ENCODE measurements at places on chromosomes 4 and X.

DNA sequence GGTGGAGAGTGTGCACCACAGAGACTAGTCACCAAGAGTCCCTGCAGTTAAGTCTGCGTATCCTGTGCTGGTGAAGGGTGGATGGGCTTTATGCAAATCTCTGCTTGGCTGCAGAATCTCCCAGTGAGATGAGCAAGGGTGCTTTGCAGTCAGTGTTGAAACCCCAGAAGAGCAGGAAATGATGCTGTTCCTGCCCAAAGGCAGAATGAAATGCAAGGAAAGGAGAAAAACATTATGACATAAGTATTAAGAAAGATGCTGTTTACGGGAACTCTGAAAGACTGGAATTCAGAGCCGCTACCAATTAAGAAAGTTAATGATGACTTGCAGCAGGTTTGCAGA is 25.4 kb upstream of the ACSL1 start:
- DNase-seq = no peak

DNA sequence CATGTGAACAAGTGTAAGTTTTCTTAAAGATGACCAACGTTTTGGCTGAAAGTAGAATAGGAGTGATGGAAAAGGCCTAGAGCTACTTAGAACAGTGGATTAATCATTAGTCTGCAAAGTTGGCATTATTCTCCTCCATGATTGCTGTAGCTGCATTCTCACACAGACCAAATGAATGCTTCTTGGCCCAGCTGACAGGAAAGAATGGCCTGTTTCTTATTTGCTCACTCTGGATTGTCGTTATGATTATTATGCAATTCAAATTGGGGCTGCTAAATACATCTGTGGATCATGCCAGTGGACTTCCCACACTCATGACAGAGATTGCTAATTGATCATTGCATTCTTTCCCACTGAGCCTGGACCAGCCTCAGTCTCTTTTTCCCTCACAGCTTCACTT is 285.0 kb downstream of the STIM2 start:
- no peak for DNase-seq

- no peak for DNase-seq
Observed at GRCh38 chr4:114512595-114513295, 85.9 kb upstream of the UGT8 start.

DNA sequence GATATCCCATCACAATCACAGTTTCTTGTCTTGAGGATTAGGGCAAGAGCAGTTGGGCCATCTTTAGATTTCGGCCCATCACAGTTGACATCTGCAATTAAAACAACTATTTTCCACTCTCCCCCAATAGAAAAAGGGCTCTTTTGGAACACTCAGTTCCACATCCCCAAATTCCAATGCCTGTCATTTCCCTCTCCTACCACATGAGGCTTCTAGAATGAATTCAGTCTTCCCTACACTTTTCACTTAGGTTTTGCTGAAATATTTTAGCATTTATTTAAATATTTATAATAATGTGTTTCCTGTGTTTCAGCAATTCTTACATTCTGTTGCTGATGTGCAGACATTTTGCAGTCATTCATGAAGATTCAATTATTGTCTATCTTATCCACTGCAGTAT is 118.4 kb downstream of the COX18 start:
- no peak for DNase-seq

DNA sequence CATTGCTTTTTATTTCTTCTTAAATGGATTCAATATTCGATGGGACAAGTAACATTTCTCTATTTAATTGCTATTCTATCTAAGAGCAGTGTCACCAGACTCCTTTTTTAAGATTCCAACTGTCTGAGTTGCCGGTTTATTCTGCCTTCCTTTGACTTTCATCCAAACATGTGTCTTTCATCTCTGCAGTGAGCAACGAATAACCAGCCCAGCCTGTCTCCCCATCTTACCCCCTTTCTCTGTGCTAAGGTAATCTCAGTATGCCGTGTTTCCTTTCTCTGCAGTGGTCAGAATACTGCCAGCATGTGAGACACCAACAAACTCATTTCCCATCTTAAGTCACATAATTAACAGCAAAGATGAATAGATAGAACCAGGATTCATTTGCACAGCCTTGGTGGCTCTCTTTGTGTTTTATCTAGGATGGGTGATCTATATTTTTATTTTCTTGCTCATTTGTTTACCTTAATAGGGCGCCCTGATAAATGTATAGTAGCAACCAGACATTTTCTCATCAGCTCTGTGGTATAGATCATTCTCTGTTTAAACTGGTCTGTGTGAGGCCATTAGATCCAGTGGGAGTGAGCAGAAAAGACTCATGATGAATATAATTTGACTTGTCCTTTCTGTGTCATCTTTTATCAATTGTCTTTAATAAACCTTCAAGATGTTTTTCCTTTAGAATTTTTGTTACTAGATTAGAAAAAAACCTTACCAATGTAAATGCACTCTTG is 394.8 kb upstream of the IGFBP7 start:
- no peak for DNase-seq

- no peak for DNase-seq
Observed at GRCh38 chr4:41455206-41455605, 82.8 kb upstream of the LIMCH1 start.

DNA sequence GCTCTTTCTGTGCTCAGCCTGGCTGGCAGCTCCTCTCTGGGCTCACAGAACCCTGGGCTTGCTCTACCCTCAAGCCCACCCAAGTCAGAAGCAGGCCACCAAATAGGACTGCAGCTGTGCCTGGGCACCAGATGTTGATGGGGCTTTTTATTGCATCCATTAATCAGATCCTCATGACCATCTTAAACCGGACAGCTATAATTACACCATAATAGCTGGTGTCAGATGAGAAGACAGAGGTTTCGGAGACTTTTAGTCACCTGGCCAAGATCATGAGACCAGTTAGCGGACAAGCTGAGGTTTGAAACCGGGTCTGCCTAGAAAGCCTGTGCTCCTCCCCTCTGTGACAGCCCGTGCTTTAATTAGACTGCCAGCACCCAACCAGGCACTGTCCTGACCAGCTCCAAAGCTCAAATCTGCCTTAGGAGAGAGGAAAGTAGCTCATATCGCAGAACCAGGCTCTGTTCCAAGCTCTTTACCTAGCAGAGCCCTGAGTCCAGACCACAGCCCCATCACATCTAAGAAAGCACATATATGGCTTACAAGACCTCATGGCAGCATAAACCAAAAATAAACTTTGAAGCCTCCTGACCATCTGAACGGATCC is 88.9 kb downstream of the JAKMIP1 start:
- DNase-seq = no peak

Data from stimulated activated CD4-positive, alpha-beta T cell treated with anti-CD3 and anti-CD28 coated beads, Interleukin-4, amount 100 ng/mL, for 1 hour (primary cell).